Osteocyte (in vitro differentiated cells): ENCODE measurements at places on chromosomes 4 and X. TPM values are rescaled to one million over a fixed set of nuclear protein-coding genes. Genes with fewer than 3 reads are reported as not detected.

- peak overlapping the region; percentile 55 for H3K27ac ChIP-seq
- no peak overlapping the region for H3K4me3 ChIP-seq
- no peaks in the 10 kb centered on the region for H3K36me3 ChIP-seq
Observed at GRCh38 chr4:73662709-73663546, 42.7 kb upstream of the RASSF6 start.

- H3K27me3 ChIP-seq: no peaks in the 10 kb centered on the region
- peak; percentile 95 for DNase-seq
- peak within 1 kb of the TSS; percentile 94 for H3K27ac ChIP-seq
- no peaks in the 10 kb centered on the region for H3K36me3 ChIP-seq
Observed at GRCh38 chrX:20266810-20267606, at the start of gene RPS6KA3. RPS6KA3 (minus strand) TSS chrX:20266909; CDS start chrX:20266632, 277 bp downstream.

The LEF1 gene
- total RNA-seq: 1.7 and 3.1 TPM in 2 replicates

- H3K4me1 ChIP-seq: no peaks in the 10 kb centered on the region
- no peak overlapping the region for H3K27ac ChIP-seq
- H3K4me3 ChIP-seq: no peak overlapping the region
- H3K27me3 ChIP-seq: no peaks in the 10 kb centered on the region
Observed at GRCh38 chrX:56853436-56853835, 124.4 kb downstream of the NBDY start.

- peaks cover 38% of the 10 kb centered on the region for H3K27me3 ChIP-seq
- H3K36me3 ChIP-seq: no peaks in the 10 kb centered on the region
- H3K27ac ChIP-seq: no peak overlapping the region
- H3K4me1 ChIP-seq: no peaks in the 10 kb centered on the region
Observed at GRCh38 chrX:3777416-3777815, 64.0 kb upstream of the PRKX start.

The HEPH gene
- 6.3 and 7.6 TPM in 2 replicates for total RNA-seq

GRCh38 chr4:140252742-140253555 is 99.0 kb upstream of the MAML3 start:
- peak; percentile 91 for DNase-seq
- H3K27me3 ChIP-seq: no peaks in the 10 kb centered on the region
- no peak overlapping the region for H3K27ac ChIP-seq
- peaks cover 33% of the 10 kb centered on the region for H3K4me1 ChIP-seq
- H3K36me3 ChIP-seq: no peaks in the 10 kb centered on the region

The FGFRL1 gene
- 56.9 and 59.8 TPM in 2 replicates for total RNA-seq

The FAM47A gene
- total RNA-seq: not detected in 2 replicates

GRCh38 chrX:22527302-22527701 is 254.6 kb downstream of the CBLL2 start:
- H3K27ac ChIP-seq: no peak overlapping the region
- no peaks in the 10 kb centered on the region for H3K36me3 ChIP-seq
- H3K4me3 ChIP-seq: no peak overlapping the region
- peaks cover 3% of the 10 kb centered on the region for H3K27me3 ChIP-seq
- DNase-seq: no peak

The PNMA5 gene
- total RNA-seq: not detected in 2 replicates

The PUDP gene
- 18.4 and 21.9 TPM in 2 replicates for total RNA-seq
